Stimulated activated CD4-positive, alpha-beta T cell treated with anti-CD3 and anti-CD28 coated beads, Interleukin-15, amount 100 ng/mL, for 24 hours (primary cell): ENCODE measurements at places on chromosomes 3 and 15.

DNA sequence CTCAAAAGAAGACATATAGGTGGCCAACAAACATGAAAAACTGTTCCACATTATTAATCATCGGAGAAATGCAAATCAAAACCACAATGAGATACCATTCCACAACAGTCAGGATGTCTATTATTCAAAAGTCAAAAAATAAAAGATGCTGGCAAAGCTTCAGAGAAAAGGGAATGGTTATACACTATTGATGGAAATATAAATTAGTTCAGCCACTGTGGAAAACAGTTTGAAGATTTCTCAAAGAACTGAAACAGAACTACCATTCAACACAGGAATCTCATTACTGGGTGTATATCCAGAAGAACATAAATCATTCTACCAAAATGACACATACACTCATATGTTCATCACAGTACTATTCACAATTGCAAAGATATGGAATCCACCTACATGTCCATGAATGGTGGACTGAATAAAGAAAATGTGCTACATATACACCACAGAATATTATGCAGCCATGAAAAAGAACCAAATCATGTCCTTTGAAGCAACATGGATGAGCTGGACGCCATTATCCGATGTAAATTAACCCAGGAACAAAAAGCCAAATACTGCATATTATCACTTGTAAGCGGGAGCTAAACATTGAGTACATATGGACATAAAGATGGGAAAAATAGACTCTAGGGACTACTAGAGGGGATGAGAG is 32.7 kb upstream of the DGKG start:
- DNase-seq = no peak

DNA sequence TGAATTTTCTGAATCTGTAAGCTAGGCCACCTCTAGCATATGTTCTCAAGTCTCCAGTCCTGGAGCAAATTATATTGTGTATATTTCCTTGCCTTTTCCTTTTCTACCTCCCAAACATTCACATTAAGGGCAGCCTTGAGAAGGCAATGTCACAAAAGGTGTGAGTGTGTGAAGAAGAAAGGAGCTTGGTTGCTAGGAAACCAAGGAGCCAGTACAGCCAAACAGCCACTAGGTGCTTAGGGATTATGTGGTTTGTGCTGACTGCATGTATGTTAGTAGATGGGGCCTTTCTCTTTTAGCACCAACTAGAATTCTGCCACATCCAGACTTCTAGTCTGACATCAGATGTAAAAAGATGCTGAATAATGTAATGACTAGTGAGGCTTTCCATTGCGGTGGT is 118.8 kb upstream of the DAZL start:
- DNase-seq = no peak

- DNase-seq = no peak
These were observed 123.4 kb downstream of the SATB1 start for GRCh38 chr3:18301781-18302180.

DNA sequence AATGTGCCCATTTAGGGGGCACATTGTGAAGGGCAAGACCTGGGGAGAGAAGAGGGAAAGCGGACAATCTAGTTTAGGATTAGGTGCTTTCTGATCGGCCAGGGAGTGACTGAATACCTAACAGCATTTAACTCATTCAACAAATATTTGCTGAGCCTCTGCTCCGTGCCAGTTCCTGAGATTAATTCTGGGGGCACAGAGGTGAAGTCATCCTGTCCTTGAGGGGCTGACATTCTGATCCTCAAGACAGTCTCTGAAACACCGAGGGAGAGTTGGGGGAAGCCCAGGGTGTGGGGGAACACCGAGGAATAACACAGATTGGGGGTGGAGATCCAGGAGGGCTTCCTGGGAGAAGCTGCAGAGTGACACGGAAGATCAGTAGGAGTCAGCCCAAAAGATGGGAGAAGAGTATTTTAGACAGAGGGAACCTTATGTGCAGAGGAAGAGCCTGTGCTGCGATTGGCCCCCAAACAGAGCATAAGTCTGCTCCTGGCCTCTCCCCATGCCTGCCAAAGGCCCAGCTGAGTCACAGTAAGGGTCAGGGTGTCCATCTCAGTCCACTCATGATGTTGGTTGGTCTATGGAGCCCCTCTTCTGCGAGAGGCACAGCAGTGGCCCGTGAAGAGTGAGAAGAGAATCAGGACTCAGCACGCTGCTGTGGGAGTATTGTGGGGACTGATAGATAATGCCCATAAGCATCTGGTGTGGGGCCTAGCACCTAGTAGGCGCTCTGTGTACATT is 60.2 kb downstream of the AMOTL2 start:
- no peak for DNase-seq

- no peak for DNase-seq
These were observed 16.2 kb downstream of the TRPM1 start for GRCh38 chr15:31085359-31085758.

DNA sequence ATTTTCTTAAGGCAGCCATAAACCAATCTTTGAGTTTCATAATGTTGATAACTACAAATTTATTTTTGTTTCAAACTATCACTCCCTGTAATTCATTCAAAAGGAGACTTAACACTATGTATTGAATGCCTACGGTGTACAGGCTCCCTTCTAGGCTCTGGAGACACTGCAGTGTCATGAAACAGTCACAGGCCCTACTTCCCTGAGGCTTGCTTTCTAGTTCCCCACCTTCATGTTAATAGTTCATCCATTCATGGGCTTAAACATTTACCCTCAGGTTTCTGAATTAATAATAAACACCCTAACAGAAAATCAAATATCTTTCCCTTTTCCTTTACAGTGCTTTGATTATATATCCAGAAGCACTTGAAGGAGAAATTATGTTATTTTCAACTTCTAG is 168.7 kb downstream of the CHL1 start:
- DNase-seq = no peak

DNA sequence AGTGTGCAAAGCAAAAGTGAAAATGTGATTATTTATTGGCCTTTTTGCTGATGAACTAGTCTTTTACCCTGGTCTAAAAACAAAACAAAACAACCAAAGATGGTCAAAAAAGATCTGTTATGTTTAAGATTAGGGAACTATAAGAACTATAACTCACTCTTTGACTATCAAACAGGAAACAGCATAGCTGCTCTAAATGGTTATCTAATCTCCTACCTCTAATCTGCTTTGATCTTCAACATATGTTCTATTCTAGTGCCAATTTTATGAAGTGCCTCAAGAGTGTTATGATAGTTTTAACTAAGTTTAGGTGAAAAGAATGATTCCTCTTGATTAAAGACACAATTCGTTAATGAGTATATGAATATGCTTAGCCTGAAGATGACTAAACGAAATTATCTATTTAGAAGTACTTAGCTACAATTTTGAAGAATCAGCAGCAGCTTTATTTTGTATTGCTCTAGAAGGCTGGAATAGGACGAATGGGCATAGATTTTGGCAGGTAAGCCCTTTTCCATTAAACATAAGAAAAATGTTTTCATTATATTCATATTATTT is 46.0 kb downstream of the SETD2 start:
- no peak for DNase-seq

DNA sequence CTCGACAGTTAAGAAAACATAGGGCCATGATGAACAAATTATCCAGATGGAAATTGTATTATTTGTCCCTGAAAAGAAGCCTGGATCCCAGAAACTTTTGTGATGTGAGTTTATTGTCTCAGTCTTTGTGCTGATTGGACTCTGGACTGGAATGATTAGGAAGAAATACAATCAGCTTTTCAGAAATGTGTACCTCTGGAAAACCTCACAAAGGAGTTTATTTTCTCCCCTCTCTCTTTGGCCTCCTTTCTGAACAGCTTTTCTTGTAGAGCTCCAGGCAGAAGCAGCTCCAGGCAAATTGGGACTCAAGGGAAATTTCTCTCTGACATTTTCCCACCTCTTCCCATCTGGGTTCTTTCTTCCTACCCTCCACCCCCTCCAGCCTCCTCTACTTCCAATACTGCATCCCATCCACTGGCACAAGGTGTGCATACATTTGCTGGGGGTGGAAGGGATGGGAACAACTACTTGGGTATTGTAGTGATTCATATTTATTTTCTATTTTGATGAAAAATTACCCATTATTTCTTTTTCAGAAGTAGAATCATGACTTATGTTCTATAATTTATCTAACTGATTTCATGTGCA is 119.7 kb downstream of the CD47 start:
- DNase-seq = no peak

DNA sequence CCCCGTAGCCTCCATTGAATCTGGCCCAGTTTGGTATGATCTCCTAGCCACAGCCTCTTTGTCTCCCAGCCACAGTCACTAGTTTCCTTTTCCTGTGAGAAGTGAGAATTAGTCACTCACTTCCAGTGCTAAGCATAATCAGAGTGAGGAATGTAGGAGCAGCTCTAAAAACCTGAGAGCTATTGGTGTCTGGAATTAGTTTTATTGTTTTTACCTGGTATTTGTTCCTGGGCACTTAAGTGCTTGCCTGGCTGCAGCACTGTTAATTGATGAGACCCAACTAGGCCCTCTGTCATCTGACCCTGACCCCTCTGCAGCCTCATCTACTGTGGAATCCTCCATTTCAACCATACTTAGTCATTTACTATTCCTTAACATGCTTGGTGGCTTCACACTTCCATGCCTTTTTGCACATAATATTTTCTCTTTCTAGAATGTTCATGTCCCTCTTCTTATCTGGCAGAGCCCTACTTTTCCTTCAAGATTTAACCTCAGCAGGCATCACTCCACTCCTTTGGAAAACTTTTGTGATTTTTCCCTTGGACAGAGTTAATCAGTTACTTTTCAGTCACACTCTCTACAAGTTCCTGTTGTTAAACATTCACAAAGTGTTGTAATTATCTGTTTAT is 48.8 kb downstream of the PDE8A start:
- peak; percentile 24 for DNase-seq

GRCh38 chr15:73957785-73958184 is 31.5 kb downstream of the LOXL1 start:
- no peak for DNase-seq

DNA sequence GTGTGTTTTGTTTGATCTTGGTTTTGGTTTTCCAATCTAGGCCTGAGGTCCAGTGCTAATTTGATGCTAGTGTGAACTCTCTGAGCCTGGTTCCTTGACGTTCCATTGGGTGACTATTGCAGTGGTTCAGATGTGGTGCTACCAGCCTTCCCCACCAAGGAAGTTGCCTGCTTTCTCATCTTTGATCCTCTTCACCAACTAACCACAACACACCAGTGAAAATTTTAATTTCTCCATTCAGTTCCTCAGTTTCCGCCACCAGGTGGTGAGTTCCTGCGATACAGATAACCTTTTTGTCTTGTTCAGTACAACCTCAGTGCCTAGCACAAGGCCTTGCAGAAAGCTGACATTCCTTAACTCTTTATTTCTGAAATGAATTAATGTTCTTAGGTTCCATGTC is 337.4 kb upstream of the TPRG1 start:
- peak; percentile 51 for DNase-seq

DNA sequence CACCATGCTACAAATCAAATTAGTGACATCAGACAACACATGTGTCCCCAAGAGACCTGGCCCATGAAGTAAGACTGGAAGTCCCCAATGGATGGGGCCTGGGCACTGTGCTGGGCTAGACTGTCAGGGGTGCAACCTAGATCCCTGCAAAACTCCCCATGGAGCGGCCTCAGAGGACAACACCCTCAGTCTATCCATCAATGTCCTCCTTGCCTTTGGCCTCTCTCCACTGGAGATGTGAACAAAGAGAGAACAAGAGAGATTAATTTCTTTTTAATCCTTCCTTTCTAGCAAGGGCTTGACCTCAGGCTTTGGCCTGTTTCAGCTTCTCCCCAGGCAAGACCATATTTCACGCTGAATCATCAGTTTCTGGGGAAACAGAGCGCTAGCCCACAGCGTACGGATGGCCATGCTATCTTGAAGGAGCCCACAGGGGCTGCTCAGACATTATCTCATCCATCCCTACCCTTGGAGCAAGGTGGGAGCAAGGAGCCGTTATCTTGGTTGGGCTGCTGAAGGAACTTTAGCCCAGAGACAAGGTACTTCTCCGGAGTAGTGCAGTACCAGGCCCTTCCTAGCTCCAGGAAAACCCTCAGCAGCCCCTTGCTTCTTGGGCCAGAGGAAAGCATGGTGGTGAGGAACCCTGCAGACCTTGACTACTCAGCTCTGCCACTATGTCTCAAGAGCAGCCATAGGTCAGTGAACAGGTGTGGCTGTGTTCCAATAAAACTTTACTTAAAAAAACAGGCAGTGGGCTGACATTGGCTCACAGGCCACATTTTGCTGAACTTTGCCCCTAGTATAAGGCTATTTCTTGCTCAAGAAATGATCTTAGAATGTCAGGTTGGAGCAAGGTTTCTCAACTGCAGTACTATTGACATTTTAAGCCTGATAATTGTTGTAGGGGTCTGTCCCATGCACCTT is 72.7 kb upstream of the WNT5A start:
- DNase-seq = no peak

DNA sequence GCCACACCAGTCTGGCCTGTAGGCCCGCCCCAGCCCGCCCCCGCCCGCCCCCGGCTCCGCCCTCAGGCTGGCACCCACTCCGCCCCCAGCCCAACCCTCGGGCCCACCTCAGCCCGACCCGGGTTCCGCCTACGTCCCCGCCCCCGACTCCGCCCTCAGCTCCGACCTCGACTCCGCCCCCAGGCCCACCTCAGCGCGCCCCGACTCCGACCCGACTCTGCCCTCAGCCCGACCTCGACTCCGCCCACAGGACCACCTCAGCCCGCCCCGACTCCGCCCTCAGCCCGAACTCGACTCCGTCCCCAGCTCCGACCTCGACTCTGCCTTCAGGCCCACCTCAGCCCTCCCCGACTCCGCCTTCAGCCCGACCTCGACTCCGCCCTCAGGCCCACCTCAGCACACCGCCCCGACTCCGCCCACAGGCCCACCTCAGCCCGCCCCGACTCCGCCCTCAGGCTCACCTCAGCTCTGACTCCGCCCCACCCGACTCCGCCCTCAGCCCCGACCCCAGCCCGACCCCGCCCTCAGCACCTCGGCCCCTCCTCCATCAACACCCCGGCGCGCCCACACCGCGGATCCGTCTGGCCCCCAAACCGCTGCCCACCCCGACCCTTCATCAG is at the start of gene RAB43:
Gene RAB43 (minus strand): TSS at position 13 of the 620 bp plus-strand sequence. CDS start 315 bp downstream, outside the sequence.
- peak; percentile 87 for DNase-seq

GRCh38 chr3:122794779-122795673 is at the start of gene SLC49A4:
Gene SLC49A4 (plus strand): TSS chr3:122795069. CDS start chr3:122795193, 124 bp downstream.
- peak; percentile 82 for DNase-seq

- DNase-seq = peak; percentile 56
These were observed 12.0 kb downstream of the MESD start for GRCh38 chr15:80977627-80978036.

GRCh38 chr3:113552851-113553250 is 20.5 kb downstream of the SIDT1 start:
- DNase-seq = no peak

DNA sequence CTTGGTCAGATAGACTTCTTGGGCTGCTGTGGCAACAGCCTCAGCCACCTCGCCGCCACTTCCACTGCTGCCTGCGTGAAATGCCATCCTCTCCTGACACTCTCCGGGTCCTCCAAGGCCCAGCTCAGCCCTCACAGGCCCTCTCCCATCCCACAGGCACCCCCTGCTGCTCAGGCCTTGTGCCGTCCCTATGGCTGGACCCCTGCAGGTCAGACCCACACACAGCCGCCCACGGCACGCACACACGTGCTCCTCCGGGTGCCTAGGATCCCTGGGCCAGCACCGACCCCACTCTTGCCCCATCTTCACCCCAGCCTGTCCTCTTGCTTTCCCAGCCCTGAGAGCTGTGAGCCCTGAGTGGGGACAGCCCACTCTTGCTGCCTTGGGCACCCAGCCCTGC is 19.7 kb downstream of the CFAP100 start:
- no peak for DNase-seq

- no peak for DNase-seq
These were observed 63.5 kb upstream of the CCDC54 start for GRCh38 chr3:107313711-107314110.

GRCh38 chr3:18069568-18069967 is 327.1 kb upstream of the TBC1D5 start:
- DNase-seq = no peak
